GDM1 (cell line): ENCODE measurements at places on chromosomes 6 and 20.

DNA sequence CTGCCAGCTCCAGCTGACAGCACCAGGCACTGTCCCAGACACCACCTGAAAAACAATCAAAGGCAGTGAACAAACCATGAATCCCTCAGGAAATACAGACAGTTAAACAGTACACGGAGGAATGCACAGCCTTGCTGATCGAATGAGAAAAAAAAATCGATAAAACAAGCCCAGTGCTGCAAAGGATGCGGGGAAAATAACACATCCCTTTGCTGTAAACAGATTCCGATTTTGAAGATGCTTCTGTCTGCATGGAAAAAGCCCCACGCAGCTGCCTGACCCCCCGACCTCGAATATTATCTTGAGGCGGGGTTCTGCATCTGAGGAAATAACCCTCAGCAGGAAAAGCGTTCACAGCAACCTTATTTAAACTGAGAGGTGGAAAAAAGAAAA is 43.9 kb downstream of the RBM38 start:
- DNase-seq = no peak

DNA sequence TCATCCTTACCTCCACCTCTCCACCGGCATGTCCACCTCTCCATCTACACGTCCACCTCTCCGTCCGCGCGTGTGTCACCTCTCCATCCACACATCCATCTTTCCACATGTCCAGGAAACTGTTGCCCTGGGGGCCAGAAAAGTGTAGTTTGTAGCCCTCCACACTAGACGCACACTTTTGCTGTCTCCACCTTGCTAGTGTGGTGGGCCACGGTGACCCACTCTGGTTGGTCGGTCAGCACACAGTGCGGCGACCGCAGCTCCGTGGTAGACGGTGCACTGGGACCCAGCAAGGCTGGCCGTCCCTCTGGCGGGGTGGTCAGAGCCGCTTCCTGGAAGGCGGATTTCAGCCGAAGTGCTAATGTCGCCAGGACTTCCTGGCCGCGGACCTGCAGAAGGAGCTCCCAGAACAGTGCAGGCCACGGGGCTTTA is 268.6 kb downstream of the DLL1 start:
- no peak for DNase-seq

- DNase-seq = no peak
These were observed 313.6 kb downstream of the CDKAL1 start for GRCh38 chr6:20847904-20848303.

GRCh38 chr6:109058620-109059019 is 36.0 kb downstream of the SESN1 start:
- DNase-seq = no peak

GRCh38 chr6:13004601-13005000 is 288.0 kb downstream of the PHACTR1 start:
- DNase-seq = no peak

- DNase-seq = no peak
These were observed 248.3 kb downstream of the GMPR start for GRCh38 chr6:16486661-16487060.

GRCh38 chr6:156662025-156662445 is 115.1 kb upstream of the ARID1B start:
- DNase-seq = no peak
